ENCODE measurements at places on chromosomes 12 and 14.

- DNase-seq: no peak
These were observed 1048.5 kb downstream of the GALC start for GRCh38 chr14:86944434-86944833.

DNA sequence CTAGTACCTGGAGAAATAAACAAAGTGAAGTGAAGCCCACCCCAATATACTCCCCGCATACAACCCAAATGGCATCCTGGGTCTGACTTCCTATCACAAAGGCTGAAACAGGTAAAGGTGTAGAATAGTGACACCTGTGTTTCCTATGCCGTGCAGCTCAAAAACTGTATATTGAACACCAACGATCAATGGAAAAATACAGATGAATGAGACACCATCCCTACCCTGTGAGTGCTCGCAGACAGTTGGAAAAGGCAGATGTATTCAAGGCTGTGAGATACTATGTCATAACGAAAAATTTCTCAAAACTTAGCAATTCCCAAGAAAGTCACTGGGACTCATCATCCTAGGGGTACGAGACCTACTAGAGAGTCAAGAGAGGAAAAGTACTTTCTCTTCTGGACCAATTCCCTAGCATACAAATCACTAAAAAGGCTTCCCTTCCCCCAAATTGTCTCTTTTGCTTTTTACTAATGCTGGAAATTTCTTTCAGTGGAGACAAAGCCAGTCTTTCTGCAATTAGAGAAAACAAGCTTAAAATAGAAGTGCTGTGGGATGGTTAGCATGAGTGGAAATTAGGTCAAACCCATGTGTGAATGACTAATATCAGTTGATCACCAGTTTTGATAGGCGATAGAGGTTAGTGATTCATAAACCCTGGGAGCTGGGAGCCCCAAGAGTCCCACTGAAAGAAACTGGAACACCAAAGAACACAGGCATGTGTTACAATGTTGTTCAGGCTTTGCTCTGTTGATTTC is 249.7 kb downstream of the SPTSSA start:
- DNase-seq: no peak

DNA sequence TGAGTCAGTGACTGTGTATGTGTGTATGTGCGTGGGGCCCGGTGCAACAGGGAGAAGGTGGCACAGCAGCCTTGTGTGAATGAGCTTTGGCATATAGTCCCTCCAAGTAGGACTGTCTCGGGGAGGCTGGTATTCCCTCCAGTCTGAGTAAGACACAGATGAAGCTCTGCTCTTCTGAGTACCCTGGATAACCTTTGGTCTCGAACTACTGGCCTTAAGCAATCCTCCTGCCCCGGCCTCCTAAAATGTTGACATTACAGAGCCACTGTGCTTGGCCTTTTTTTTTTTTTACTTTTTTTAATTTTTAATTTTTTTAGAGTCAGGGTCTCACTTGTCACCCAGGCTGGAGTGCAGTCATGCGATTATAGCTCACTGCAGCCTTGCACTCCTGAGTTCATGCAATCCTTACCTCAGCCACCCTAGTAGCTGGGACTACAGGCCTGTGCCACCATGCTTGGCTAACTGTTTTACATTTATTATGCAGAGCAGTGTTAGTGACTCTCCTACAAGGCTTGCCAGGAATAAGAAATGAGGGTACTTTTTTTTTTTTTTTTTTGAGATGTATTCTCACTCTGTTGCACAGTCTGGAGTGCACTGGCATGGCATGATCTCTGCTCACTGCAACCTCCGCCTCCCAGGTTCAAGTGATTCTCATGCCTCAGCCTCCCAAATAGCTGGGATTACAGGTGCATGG is 9.4 kb upstream of the DAZAP2 start:
- no peak for DNase-seq

DNA sequence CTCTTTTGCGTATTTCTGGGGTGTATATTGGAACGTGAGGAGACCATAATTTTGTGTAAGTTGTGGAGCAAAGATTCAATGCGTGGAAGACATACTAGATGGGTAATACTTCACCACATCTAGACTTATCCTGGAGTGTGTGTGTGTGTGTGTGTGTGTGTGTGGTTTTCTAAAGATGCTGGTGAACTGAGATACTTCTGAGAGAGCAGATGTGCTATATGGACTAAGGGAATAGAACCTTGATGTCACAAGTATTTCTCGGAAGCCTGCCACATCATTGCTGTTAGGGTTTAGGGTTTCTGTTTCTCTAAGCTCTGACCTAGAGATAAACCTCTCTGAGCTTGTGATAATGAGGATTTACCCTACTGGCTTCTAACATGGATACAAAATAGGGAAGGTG is 138.8 kb downstream of the DACT1 start:
- DNase-seq: no peak

DNA sequence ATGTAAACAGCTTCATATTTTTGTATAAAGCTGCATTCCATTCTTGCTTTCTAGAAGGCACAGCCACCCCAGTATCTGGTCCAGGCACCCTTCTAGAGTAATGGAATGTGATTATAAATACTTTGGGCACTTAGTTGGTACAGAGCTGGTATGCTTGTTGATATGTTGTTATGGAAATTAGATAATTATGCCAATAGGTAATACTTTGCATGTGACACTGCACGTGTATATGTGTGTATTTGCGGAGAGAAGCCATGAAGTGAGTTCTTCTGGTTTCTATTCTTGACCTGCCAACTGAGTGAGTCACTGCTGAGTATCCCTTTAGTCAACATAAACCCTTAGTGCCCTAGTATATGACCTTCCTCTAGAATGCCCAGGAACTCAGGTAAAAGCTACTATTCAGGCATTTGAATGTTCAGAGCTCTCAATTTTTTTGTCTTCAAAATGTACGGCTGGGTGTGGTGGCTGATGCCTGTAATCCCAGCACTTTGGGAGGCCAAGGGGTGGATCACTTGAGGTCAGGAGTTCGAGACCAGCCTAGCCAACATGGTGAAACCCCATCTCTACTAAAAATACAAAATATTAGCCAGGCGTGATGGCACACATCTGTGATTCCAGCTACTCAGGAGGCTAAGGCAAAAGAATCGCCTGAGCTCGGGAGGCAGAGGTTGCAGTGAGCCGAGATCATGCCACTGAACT is 6.2 kb upstream of the TCP11L2 start:
- no peak for DNase-seq

DNA sequence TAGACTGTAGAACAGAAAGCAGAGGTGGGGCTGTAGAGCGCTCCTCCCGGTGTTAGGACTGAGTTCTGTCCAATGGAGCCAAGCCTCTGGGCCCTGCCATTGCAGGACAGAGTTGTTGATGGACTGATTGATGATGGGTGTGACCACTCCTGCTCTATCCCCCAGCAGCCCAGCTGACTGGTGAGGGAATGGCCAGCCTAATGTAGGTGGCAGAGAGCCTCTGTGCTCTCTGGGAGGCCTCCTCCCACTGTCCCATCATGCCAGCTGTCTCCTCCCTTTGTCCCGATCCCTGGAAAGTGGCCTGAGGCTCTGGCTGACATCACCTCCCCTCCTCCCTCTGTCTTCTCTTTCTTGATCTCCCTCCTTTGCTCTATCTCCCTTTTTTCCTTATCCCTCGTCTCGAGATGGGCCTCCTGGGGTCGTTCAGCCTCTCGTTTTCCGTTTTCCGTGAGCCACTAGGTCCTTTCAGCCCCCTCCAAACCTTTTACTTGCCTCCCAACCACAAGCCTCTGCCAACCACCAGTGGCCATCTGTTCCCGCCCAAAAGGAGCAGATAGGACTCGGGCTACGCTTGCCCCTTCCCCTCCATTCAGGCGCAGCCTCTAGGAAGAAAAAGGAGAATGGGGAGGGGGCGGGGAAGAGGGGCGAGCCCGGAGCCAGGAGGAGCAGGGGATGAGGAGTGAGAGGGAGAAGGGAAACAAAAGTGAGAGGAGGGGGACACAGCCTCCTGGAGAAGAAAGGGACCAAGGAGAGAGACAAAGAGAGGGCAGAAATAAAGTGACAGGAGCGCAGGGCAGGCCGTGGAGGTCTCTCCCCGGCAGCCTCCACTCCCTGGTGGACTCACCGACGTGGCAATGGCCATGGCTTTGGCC is 572 bp downstream of the EFS start:
- no peak for DNase-seq

GRCh38 chr12:12736759-12737676 is 19.9 kb downstream of the CDKN1B start:
- DNase-seq: no peak

GRCh38 chr12:22431693-22432251 is 97.3 kb upstream of the ST8SIA1 start:
- DNase-seq: no peak

GRCh38 chr12:94795520-94795919 is 145.2 kb upstream of the TMCC3 start:
- DNase-seq: peak; percentile 21

GRCh38 chr12:50375802-50376201 is 20.6 kb downstream of the FAM186A start:
- DNase-seq: no peak

DNA sequence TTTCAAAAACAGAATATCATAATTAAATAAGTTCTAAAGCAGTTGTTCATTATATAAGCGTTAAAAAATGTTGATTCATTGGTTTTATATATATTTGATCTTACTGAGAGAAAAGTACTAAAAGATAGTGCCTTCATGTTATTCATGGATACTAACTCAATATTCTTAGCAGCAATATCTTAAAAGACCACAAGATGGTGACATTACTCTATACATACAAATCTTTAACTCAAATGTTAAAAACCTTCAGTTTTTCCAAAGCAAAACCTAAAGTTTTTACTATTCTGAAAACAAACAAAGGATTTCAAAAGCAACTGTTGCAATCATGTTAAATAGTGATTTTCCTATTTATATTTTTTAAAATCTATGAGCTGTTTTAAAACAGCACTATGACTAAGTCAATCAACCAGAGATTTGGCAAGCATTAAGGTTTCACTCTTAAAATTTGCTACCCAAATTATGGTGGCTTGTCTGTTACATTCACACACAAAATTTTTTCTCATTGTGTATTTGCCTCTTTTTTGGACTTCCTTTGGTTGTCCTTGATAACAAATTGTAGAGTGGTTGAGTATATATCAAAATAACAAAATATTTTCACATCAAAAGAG is 50.1 kb upstream of the RERGL start:
- DNase-seq: peak; percentile 7

DNA sequence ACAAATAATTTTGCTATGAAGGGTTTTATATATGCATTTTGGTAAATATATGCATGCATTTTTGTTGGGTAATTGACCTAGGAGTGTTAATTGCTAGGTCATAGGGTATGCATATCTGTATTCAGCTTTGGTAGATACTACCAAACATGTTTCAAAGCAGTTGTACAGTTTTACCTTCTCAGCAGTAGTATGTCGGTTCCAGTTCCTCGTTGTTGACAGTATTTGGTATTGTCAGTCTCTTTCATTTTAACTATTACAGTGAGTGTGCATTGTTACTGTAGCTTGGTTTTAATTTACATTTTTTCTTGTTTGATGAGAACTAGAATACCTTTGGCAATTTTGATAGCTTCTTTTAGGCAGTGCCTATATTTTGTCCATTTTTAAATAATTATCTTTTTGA is 98.9 kb downstream of the ARID2 start:
- no peak for DNase-seq

GRCh38 chr12:75550401-75551240 is 39.2 kb upstream of the KRR1 start:
- DNase-seq: no peak

- peak; percentile 7 for DNase-seq
These were observed 10.2 kb downstream of the DDX47 start for GRCh38 chr12:12823300-12823699.

DNA sequence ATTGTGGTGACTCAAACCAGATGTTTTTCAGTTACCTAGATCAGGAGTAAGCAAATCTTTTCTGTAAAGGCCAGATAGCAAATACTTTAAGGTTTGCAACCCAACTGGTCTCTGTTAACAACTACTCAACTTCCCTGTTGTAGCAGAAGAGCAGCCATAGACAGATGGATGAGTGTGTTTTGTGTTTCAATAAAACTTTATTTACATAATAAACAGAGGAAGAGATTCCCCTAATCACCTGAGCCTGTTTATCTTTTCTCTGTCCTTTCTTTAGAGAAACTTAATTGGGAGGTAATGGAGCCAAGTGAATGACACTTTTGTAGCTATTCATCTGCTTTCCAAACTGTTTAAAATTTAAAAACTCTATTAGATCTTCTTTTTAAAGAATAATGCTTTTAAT is 365.1 kb downstream of the IPO8 start:
- DNase-seq: no peak

DNA sequence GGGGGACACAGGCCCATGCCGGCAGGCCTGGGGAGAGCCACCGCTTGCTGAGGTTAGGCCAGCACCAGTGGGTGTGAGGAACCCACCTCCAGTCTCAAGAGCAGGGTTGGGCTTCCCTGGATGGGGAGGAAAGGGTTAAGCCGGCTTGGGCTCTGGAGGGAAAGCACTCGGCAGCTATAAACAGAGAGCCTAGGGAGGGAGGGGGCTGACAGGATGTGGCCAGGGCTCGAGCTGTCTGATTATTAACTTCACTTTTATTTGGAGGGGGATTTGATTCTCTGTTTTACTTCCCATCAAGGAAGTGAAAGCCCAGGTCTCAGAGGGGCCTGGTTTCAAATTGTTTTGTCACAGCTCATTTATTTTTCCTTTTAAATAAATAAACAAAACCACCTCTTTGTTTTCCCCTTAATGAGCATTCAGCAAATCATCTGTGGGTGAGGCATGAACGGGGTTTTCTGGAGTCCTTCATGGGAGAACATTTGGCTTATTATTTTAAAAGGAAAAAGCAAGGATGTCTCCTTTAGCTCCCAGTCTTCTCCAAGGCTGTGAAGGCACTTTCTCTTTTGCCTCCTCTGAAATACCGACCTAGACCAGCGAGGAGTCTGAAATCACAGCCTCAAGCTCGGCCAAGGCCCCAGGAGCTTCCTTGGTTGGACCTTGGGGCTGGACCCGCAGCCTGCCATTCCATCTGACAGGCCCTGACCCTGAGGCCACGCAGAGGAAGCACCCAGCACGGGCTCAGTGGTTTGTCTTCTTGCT is 21.9 kb upstream of the ZFP36L1 start:
- no peak for DNase-seq

DNA sequence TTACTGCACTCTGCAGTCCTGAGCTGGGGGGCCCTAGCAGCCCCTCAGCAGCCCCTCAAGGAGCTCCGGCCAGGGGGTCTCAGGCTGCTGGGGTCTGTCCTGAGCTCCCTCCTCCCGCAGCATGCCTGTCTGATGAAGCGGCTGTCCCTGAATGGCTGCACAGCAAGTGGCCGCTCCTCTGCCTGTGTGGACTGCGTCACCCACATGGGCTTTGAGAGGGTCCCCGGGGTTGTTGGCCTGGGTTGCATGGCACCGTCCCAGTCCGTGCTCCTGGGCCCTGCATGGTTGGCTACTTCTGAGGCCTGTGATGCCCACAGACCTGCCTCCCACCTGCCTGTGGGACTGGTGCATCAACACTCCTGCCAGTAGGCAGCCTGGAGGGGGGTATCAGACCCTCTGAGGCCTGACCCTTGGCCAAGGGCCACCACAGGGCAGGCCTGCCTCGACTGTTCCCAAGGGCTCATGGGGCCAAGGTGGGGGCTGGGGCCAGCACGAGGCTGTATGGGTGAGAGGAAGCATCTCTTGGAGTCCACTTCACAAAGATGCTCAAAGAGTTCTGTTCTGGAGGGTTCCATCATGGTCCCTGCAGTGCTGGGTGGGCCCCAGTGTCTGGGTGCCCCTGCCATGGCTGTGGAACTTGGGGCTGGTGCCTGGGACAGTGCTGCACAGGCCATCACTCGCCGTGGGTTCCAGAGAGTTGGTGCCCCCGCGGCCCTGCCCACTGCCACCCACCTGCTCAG is 12.2 kb downstream of the CEP170B start:
- DNase-seq: no peak
